Prostate gland (tissue), 2 donors: ENCODE measurements at places on chromosomes 1 and 21.

DNA sequence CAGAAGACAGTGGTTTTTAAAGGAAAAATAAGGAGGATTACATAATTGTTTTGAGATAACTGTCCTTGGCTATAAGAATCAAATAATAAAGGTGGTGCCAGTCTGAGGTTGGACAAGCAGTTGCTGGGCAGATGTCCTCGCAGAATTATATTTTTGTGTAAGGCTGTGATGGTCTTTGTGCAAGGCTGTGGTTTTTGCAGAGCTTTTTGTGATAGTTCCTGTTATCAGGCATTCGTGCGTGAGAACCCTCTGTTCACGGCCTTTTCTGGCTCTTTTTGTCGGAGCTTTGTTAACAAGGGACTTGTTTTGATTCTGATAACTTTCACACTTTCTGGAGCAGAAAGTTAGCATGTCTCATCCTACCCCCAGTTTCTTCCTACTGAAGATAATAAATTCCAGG lies 33.4 kb downstream of the SH3BP5L start:
- no peak for DNase-seq

- no peak for DNase-seq
Observed at GRCh38 chr1:234565132-234565531, 44.8 kb downstream of the IRF2BP2 start.

GRCh38 chr1:2948001-2948750 lies 73.1 kb upstream of the ACTRT2 start:
- no peak for DNase-seq

GRCh38 chr1:15290382-15290781 lies 43.4 kb downstream of the FHAD1 start:
- no peak for DNase-seq

DNA sequence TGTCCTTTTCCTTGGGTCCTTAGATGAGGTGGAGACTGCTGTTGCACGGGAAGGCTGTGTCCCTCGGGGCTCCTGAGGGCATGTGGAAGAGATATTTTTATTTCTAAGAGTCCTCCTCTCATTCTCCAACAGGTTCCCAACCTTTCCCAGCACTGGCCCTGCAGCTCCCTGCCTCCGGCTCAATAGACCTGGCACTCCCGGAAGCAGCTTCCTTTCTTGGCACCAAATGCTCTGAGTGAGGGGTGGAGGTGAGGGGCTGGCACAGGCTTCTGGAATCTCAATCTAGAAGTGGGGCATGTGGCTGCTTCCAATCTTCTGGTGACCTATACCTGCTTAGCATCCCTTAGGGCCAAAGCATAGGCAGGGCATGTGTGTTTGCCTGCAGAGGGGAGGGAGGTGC lies 4.5 kb downstream of the ETV3L start:
- DNase-seq: no peak

DNA sequence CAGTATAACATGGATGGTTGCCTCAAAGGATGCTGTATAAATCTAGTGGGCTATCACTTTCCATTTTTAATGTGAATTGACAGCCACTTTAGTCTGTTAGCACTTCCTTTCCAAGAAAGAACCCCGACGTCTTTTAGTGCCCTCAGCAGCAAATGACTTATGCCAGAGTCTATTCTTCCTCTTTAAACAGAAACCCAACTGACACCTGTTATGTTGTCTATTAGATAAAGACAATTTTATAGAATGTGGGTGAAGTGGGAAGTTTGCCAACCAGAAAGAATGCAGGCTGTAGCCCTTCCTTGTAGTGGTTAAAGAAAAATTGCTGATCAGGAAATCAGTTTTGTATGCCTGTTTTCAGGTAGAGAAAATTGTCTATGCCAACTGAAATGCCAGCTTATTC lies 344.9 kb downstream of the ZNF326 start:
- no peak for DNase-seq

GRCh38 chr21:45379901-45380330 lies 25.0 kb upstream of the COL18A1 start:
- DNase-seq: no peak

DNA sequence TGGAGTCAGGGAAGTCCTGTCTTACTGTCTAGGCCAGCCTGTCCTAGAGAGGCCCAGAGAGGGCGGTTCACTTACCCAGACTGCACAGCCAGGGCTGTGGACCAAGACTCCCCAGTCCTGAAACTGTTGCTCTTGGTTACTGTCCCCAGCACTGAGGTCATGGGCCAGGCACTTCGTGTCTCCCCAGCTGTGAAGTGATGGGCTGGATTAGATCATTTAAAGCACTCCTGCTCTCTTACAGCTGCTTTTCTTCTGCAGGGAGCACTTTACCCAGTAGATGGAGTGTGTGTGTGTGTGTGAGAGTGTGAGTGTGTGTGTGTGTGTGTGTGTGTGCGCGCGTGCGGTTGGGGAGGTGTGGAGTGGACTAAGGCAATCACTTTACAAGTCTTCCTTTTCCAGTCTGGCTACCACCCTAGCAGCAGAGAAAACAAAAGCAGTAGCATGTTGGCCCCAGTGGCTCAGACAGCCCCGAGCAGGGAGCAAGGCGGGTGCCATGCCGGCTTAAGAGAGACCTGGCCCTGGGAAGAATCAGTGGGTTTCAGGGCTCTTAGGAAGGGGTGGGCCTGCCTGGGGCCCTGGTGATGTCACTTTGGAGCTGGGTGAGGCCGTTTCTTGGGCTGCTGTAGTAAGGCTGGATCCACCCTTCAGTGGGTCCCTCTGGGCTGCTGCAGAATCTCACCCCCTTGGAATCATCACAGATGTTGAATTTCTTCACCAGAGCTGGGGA lies 2.4 kb downstream of the SPSB1 start:
- no peak for DNase-seq

DNA sequence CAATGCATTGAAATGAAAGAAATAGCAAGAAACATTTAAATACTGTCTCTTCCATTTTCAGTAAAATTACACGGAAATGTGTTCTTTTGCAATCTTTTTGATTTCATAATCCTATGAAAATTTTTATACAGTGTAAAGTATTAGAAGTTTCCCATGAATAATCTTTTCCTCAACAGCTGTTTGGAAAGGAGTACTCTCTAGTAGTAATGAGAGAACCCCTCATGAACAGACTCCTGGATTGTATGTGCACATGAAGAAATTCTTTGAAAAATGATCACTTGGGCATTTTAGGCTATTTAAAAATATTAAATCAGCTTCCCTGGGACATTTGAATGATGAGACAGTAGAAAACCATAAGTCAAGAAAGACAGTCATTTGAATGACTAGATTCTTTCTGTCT lies 64.4 kb downstream of the LHX9 start:
- DNase-seq: no peak

- DNase-seq: no peak
Observed at GRCh38 chr1:214466403-214467077, 84.9 kb downstream of the PTPN14 start.

DNA sequence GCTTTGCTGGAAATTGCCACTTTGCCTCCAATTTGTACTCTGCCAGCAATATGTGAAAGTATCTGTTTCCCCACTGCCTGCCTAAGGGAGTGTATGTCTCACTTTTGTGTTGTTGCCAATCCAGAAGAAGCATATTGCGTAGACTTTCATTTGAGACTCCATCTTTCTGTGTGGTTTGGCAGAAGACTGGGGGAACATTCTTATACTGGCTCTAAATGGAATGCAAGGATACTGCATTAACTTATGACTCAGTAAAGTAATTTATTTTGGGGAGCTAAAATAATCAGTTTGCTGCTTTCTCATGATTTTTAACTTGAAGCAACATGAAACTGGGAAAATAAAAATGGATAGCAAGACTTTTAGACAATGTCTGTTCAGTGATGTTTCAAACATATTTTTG lies 107.7 kb upstream of the TMPRSS2 start:
- DNase-seq: peak; percentile 58

- DNase-seq: no peak
Observed at GRCh38 chr1:235954306-235955283, 87.9 kb upstream of the LYST start.

GRCh38 chr1:204523605-204524215 lies 7.5 kb downstream of the MDM4 start:
- no peak for DNase-seq

DNA sequence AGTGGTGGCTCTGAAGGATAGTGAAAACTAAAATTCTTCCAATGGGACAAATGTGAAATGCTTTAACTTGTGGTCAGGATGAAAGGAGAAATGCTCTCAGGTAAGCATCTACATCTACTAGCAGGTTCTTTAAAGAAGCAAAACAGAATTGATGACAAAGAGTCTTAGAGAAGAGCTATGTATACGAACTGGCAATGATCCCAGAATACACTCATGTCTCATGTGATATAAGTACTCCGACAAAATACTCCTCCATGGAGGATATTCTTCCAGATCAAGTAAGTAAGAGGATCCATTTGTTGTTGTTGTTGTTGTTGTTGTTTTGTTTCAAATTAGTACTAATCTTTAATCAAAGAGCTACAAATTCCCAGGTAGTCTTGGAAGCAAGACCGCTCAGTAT lies 174.0 kb upstream of the ATP1B1 start:
- no peak for DNase-seq

- DNase-seq: no peak
Observed at GRCh38 chr1:48640836-48641492, 135.7 kb downstream of the BEND5 start.

- DNase-seq: no peak
Observed at GRCh38 chr1:150762552-150762951, 3.0 kb downstream of the CTSS start.

DNA sequence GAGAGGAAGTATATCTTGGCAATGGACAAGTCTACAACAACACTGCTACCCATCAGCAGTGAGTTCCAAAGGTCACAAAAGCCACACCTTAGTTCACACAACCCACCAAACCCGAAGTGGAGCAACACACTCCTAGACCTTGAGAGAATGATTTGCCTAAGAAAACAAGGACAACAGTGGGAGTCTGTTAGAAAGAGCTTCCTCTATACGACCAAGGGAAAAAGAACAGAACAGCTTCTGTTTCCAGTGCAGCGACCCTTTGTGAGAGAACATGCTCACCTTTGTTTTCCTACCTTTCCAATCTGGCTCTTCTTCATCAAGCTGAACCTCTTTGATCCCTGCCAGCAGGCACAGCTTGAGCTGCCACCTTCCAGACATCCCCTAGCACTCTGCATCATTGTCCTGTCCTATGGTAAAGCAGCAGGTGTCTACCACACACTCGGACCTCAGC lies 56.7 kb upstream of the PALMD start:
- DNase-seq: no peak

- no peak for DNase-seq
Observed at GRCh38 chr1:59502009-59502691, 205.3 kb downstream of the FGGY start.

DNA sequence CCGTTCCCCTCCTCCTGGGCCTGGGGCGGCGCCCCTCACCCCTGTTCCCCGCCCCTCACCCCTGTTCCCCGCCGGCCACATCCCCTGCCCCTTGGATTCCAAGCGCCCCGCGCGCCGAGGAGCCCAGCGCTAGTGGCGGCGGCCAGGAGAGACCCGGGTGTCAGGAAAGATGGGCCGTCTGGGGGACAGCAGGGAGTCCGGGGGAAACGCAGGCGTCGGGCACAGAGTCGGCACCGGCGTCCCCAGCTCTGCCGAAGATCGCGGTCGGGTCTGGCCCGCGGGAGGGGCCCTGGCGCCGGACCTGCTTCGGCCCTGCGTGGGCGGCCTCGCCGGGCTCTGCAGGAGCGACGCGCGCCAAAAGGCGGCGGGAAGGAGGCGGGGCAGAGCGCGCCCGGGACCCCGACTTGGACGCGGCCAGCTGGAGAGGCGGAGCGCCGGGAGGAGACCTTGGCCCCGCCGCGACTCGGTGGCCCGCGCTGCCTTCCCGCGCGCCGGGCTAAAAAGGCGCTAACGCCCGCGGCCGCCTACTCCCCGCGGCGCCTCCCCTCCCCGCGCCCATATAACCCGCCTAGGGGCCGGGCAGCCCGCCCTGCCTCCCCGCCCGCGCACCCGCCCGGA lies at the start of gene TP73:
Gene TP73 (plus strand): TSS at position 587 of the 618 bp plus-strand sequence. CDS start 29,850 bp downstream, outside the sequence.
- DNase-seq: no peak

GRCh38 chr1:185585770-185586169 lies 148.4 kb upstream of the HMCN1 start:
- DNase-seq: no peak
